NCI-H82 (cell line): ENCODE measurements at places on chromosomes 6 and 20.
A peak's percentile ranks its signal among the peaks of the same experiment; 100 is the strongest.

DNA sequence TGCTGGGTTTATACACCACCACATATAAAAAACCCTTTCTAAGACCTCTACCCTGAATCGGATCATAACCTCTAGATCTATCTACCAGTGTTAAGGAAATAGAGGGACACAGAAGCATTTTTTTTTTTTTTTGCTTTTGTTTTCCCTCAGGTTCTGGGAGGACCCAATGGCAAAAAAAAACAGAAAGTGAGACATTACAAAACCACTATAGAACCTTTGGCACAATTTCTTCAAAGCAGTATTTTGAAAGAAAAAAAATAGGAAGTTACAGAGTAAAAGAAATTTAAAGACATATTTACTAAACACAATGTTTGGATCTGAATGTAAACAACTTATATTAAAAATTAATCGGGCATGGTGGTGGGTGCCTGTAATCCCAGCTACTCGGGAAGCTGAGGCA, 1258.7 kb upstream of the GJE1 start:
- DNase-seq = no peak

DNA sequence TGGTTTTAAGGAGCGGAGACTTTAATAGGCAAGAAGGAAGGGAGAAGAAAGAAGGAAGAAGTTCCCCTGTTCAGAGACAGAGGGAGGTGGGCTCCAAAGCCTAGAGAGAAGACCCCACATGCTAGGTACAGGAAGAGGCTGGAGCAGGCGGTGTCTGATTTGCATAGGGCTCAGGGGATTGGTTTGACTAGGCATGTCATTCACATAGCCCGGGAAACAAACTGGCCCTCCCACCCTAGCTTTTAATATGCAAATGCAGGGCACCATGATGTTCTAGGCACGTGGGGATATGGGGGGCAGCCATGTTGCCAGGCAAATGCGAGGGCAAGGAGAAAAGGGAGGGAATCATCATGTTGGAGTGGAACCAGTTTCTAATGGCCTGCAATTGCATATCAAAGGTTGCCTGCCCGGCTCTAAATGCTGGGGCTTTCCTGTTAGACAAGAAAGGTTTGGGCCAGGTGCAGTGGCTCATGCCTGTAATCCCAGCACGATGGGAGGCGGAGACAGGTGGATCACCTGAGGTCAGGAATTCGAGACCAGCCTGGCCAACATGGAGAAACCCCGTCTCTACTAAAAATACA, 34.3 kb upstream of the AGPAT4 start:
- no peak for DNase-seq

GRCh38 chr6:29769336-29769735, 46.1 kb downstream of the HLA-F start:
- DNase-seq = no peak

DNA sequence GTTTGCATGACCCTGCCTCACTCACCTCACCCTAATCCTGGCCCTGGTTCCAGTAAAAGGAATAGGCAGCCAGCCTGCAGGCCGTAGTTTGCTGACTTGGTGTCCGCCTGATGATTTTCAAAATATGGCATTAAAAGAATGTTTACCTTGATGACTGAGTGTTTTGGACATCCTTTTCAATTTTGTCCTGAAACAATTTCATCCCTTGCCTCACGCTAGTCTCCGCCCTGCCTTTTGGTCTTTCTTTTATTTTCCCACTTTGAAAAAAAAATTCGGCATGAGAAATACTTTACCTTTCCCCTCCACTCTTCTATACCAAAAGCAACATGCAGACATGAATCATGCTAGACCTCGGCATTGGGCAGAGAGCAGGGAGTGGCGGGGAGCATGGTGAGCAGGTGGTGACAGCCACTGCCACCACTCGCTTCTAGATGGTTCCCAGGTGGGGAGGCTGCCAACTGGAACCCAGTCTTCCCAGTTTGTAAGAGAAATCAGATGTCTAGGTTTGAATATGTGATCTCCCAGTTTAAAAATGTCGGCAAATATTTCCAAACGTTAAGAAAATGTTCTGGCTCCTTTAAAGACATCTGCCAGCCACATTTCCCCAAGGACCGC, 9.4 kb downstream of the CD40 start:
- no peak for DNase-seq

DNA sequence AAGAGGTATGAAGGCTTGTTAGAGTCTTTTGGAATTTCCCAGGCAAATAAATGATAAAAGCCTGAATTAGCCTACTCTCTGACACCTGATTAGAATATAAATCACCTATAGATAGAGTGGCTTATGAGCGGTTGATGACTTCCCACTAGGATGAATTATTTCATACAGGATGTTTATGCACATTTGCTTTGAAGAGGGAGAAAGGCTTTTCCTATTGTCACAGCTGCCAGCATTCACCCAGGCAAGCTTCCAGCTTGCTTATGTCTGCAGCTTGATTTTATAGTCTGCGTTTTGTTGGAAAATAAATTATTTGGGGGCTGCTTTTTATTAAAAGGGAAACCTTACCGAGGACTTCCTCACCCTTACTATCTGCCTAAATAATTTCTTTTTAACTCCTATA, 51.3 kb upstream of the EIF2S2 start:
- DNase-seq = no peak

GRCh38 chr20:17683218-17684076, 1.4 kb upstream of the RRBP1 start:
- DNase-seq = peak; percentile 55

- DNase-seq = peak; percentile 61
Observed at GRCh38 chr6:26594730-26595632, 1.8 kb upstream of the ABT1 start.

GRCh38 chr6:52347818-52348217, 14.1 kb upstream of the PAQR8 start:
- no peak for DNase-seq

- DNase-seq = no peak
Observed at GRCh38 chr6:170363255-170363654, 56.7 kb downstream of the FAM120B start.

GRCh38 chr6:156555116-156555515, 222.1 kb upstream of the ARID1B start:
- no peak for DNase-seq

DNA sequence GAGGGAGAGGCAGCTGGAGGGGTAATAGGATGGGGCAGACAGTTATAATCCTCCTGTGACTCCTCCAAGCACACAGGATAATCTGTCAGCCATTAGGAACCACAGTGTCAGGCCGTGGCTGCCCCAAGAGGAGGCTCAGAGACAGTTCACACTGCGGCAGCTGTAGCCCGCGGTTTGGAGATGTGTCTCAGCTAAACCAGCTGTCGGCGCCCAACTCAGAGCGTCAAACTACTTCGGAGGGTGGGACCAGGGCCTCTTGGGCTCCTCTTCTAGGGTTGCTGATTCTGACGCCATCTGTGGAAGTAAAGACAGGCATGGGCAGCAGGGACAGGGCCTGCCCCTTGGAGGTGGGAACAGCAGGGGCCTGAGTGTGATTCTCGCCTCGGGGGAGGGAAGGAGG, 309.8 kb downstream of the CDC5L start:
- peak; percentile 100 for DNase-seq

DNA sequence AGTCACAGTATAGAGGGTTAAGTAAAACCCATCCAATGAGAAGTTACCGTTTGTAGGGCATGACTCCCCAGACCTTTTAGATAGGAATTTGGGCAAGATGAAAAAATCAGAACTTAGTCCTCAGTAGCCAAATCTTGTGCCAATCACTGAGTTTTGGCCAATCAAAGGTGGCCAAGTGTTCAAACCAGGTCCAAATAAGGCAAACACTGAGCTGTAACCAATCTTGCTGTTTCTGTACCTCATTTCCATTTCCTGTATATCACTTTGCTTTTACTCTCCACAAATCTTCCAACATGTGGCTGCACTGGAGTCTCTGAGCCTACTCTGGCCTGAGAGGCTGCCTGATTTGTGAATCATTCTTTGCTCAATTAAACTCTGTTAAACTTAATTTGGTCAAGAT, 81.8 kb upstream of the GPR6 start:
- no peak for DNase-seq

GRCh38 chr6:149046822-149047246, 270.7 kb upstream of the TAB2 start:
- no peak for DNase-seq

GRCh38 chr6:155630085-155630484, 174.4 kb upstream of the NOX3 start:
- no peak for DNase-seq

DNA sequence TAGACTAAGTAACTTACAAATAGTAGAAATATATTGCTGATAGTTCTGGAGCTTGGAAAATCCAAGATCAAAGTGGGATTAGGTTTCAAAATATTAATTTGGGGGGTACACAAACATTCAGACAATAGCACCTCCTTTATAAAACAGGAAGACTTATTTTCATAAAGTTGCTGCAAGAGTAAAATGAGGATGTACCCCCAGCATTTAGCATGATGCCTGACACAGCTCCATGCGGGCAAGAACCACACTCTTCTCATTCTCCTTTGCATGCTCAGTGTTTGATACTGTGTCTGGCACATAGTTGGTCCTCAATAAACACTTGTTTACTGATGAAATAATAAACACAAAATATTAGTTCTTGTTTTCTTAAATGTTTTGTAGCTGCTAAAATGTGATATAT, 332.9 kb downstream of the TFAP2A start:
- no peak for DNase-seq

DNA sequence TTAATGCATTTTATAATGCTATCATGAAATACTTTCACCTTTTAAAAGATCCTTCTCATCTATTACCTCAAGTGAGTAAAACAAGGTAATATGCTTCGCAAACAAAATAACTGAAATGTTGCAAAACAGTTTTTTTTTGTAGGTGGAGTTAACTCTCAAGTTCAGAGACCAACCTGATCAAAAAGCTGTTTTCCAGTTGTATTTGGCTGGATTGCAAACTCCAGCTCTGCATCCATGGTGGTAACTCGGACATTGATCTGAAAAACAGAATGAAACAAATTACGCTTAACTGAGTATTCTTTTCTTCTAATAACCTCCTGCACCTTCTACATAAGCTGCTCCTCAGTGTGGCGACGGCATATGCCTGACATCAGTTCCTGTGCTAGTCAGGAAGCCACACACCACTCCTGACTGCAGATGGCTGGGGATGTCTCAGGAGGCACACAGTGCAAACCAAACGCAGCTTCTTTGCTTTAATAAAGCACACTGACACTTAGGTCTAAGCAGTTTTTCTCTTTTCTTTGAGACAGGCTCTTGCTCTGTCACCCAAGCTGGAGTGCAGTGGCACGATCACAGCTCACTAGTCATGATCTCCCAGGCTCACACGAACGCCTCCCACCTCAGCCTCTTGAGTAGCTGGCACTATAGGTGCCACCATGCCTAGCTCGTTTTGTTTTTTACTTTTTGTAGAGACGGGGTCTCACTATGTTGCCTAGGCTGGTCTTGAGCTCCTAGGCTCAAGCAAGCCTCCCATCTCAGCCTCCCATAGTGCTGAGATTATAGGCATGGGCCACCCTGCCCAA, 29.9 kb downstream of the EZR start:
- no peak for DNase-seq

DNA sequence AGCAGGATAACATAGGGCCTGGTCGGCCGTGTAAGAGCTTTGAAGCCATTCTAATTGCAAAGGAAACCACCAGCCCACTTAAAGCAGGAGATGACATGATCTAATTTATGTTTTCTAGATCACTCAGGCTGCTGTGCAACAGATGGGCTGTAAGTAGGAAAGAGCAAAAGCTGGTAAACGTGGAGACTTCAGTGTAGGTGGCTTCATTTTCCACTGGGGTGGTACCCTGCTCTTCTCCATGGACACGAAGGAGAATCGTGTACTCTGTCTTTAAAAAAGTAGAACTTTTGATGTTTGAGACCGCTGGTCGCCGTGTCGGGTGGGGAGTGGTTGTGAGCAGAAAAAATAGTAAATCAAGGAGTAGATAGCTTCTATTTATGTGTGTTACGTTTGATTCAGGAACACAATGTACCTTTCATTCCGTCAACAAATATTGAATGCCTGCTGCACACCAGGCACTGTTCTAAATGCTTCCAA, 6.4 kb downstream of the CASS4 start:
- DNase-seq = peak; percentile 37

- peak; percentile 32 for DNase-seq
Observed at GRCh38 chr20:20827992-20828597, 115.7 kb upstream of the RALGAPA2 start.

- no peak for DNase-seq
Observed at GRCh38 chr6:165849534-165850430, 186.7 kb upstream of the PDE10A start.

- no peak for DNase-seq
Observed at GRCh38 chr6:30127238-30128093, 8.5 kb upstream of the TRIM40 start.

GRCh38 chr6:118865100-118865391, 28.9 kb upstream of the ASF1A start:
- DNase-seq = no peak

DNA sequence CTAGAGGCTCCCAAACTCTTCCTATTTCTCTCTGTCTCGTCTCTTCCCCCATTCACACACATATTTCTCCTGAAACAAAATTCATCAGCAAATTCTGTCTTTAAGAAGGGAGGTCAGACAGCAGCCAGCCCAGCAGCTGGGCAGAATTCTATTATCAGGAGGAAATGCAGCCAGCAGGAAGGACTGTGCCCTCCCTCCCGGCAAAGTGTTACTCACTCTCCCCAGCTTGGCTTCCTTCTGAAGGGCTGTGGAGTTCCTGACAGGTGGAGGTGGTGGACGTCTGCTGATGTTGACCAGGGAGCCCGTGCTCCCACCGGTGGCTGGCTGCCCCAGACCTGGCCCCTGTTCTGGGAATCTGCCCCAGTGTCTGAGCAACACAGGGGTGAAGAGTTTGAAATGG, 37.3 kb downstream of the KCNB1 start:
- DNase-seq = no peak

GRCh38 chr6:75550544-75551167, 51.0 kb upstream of the SENP6 start:
- no peak for DNase-seq

- no peak for DNase-seq
Observed at GRCh38 chr6:3304500-3305215, 45.9 kb downstream of the PSMG4 start.

- no peak for DNase-seq
Observed at GRCh38 chr20:46938434-46938833, 43.8 kb downstream of the EYA2 start.

- DNase-seq = no peak
Observed at GRCh38 chr6:37792457-37793033, 27.0 kb upstream of the ZFAND3 start.

- no peak for DNase-seq
Observed at GRCh38 chr6:41504466-41505121, 41.6 kb upstream of the FOXP4 start.

DNA sequence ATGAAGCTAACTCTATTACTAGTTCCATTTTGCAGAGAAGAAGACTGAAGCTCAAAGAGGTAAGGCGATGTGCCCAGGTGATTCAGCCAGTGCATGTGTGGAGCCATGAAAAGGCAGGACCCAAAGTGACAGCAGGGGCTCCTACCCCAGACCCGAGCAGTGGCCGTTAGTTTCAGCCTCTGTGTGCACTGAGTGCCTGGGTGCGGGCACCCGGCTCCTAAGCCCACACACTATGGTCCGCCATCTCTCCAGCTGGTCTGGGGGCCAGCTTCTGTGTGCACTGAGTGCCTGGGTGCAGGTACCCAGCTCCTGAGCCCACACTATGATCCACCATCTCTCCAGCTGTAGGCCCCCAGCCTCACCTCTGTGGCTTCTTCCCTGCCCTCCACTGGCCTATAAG, 123.5 kb upstream of the CST7 start:
- no peak for DNase-seq

GRCh38 chr6:11542863-11543262, 5.3 kb downstream of the TMEM170B start:
- no peak for DNase-seq
